Thymus (tissue), 14 donors: ENCODE measurements at places on chromosomes 1 and 21. TPM values are rescaled to one million over a fixed set of nuclear protein-coding genes. Genes with fewer than 3 reads are reported as not detected.

Gene SLC35F3
- total RNA-seq = 3.2 TPM

GRCh38 chr1:154474802-154475201 is 27.2 kb upstream of the TDRD10 start:
- no peaks in the 10 kb centered on the region for H3K27me3 ChIP-seq
- DNase-seq = no peak
- H3K4me3 ChIP-seq = no peak overlapping the region
- no peaks in the 10 kb centered on the region for H3K36me3 ChIP-seq
- no peaks in the 10 kb centered on the region for H3K4me1 ChIP-seq
- H3K27ac ChIP-seq = no peak overlapping the region

DNA sequence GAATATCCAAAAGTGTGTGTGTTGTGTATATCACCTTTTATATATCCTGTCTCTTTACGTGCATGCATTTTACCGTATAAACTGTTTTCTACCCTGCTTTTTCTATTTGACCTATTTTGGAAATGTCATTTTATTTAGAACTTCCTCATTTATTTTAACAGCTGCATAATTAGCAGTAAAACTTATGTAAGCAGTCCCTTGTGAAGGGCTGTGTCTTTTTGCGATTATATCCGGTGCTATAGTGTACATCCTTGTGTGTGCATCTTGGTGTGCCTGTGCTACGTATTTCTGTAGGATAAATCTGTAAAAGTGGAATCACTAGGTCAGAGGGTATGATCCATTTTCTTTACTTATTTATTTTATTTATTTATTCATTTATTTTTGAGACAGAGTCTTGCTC is 7.2 kb downstream of the LGALS8 start:
- H3K4me1 ChIP-seq = no peaks in the 10 kb centered on the region
- no peak for DNase-seq
- H3K27me3 ChIP-seq = no peaks in the 10 kb centered on the region
- peaks cover 19% of the 10 kb centered on the region for H3K36me3 ChIP-seq

DNA sequence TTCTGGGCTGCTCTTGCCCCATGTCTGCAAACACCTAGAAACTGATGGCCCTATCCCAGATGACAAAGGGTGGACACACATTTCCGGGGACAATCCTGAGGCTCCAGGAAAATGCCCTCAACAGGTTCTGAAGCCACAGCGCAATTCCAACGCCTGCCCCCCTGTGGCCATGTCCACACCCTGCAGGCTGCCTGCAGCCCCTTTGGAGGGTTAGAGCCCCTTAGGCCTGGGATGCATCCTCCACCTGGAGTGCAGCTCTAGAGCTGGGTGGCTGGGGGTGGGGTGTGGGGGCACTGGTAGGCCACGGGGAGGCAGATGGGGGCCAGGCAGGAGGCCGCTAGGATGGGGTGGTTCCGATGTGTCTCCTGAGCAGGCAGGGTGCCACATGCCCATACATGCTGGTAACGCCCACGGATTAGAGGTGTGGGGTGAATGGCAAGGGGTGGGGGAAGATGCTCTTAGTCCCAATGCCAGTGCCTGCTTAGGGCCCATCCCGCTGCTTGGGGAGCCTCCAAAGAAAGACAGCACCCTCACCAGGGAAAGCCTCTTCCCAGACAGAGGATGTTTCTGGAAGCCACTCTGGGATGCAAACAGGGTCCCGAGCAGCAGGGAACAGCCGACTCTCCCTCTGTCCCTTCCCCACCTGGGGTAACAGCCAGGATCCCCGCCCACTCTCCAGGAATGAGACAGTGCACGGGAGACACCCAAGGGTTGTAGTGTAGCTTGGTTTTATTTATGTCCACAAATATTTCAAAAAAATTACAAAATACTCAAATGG is 34.0 kb downstream of the SLC45A1 start:
- H3K36me3 ChIP-seq = peaks cover 35% of the 10 kb centered on the region
- no peak for DNase-seq
- no peaks in the 10 kb centered on the region for H3K4me1 ChIP-seq
- H3K27me3 ChIP-seq = peaks cover 9% of the 10 kb centered on the region
